ENCODE measurements at places on chromosomes 3 and 15.
A peak's percentile ranks its signal among the peaks of the same experiment; 100 is the strongest.

- DNase-seq = no peak
These were observed 220.2 kb downstream of the NTRK3 start for GRCh38 chr15:88036154-88036839.

- DNase-seq = peak; percentile 89
These were observed 20.4 kb upstream of the SATB1 start for GRCh38 chr3:18445401-18446148.

GRCh38 chr3:191331388-191331787 is 1.1 kb upstream of the UTS2B start:
- no peak for DNase-seq

DNA sequence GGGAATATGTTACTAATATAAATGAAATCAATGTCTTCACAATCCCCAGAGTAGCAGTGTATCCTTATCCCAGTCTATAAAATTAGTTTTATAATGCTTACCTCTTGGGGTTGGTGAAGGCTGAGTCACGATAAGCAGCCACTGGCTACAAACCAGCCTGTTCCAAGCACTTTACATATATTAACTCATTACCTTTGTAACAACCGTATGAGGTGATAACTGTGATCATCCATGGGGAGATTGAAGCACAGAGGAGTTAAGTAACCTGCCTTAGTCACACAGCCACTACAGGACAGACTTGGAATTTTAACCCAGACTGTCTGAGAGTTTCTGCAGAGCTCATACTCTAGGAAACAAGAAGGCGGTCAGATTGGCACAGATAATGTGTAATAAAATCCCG is 43.3 kb upstream of the MITF start:
- DNase-seq = no peak

DNA sequence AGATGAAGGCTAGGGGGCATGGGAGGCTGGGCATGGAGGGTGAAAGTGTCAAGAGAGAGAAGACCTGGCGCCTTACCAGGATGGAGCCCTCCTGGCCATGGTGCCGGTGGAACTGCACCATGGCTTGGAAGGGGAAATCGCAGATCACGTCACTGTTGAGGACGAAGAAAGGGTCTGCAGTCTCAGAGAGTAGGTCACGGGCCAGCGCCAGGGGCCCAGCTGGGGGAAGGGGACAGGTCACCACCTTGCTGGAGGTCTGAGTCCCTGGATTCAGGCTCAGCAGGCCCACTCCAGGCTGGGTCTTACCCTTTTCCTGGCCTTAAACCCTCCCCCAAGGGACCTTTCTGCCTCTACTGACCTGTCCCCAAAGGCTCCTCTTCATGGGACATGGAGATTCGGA is 855 bp downstream of the GMPPB start:
- DNase-seq = no peak

DNA sequence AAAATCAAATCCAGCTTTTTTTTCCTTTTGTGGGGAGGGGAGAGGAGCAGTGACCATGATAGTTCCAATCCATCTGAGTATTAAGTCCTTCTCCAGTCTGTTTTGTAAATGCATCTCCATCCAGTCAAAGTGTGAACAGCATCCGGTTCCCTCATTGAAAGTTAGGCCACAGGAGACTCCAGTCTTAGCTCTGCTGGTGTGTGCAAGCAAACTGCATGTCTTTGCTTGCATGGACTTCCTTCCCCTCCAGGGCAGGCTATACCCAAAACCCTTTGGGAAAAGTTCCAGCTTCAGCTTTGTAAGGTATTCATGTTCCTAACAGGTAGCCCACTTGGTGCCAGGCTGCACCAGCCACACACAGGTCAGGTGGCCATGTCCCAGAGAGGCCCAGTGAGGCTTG is 3.1 kb upstream of the MAN2C1 start:
- no peak for DNase-seq

GRCh38 chr3:26106228-26106627 is 316.3 kb downstream of the OXSM start:
- no peak for DNase-seq

- no peak for DNase-seq
These were observed 110.3 kb downstream of the MYLK start for GRCh38 chr3:123773681-123774431.

GRCh38 chr15:65836665-65837064 is 32.6 kb upstream of the RAB11A start:
- DNase-seq = no peak

DNA sequence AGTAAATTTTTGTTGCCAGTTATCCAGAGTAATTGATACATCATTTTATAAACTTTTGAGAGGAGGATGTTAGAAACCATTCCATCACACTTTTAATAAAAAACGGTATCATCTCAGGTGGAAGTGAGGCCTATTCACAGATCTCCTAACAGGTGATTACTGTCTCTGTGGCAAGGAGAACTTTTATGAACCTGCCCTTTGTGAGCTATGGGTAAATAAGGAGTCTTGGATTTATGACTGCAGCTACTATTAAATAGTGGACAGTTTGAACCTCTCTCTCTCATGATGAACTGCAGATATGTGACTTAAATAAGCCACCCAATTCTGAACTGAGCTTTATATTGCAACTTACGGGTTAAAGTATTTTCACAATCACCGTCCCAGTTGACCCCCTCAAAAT is 45.7 kb downstream of the ZFAND6 start:
- DNase-seq = no peak

- DNase-seq = no peak
These were observed 143.6 kb downstream of the USP13 start for GRCh38 chr3:179796421-179796820.

GRCh38 chr15:65303687-65304380 is 643 bp upstream of the RNU5B-1 start:
- DNase-seq = no peak

DNA sequence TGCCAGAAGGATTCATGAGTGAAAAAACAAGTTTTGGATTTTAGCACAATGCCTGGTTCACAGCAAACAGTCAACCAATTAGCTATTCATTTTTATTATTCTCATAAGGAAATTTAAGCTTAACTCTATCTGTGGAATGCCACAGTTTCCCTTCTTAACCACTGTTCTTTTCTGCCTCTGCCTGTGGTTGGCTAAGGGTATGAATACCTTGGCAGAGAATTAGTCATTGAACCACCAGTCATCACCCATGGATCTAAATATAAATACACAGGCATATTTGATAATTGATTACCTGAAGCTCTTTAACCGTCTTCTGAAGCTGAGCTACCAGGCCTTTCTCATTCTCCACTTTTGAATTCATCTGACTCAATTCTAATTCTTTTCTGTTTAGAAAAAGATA is 79.9 kb downstream of the MYH15 start:
- no peak for DNase-seq

GRCh38 chr15:29693225-29693624 is 129.0 kb downstream of the TJP1 start:
- no peak for DNase-seq

DNA sequence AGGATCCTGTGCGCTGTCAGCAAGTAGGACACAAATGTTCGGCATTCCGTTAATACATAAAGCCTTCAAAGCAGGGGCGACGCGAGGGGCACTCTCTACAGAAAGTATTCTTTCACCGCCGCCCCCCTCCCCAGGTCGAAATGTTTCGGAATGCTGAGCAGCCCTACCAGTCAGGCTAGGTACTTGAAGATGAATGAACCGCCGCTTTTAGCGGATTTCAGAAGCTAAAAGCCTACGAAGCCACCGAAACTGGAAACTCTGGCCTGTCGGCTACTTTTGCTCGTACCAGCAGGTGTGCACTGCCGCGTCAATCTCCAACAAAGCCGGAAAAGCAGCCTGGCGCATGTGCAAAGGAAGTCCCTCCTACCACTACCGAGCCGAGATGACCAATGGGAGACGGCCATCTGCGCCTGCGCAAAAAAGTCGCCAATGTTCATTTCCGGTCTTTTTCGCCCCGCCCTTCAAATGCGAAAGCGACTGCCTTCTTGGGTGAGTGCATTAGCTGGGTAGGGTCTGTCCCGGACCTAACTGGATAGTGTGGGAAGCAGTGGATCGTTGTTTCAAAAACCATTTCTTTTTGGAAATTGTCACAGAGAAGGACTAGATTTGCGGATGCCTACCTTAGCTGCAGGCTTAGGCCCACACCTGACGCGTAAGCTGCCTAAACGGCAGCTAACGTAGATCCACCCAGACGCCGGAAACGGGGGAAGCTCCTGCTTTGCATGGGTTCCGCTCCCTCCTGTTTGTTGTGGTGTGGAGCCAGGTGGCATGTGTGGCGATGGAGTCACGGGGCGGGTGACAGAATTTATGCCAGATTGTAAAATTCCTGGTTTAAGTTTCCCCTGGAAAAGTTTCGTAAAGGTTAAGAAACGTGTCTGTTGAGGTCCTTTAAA is at the start of gene WDR5B:
Gene WDR5B, minus strand, starts transcription at position 301 of the 893 bp plus-strand sequence. CDS start 534 bp downstream, outside the sequence.
- peak; percentile 96 for DNase-seq

Measured in CD4-positive, alpha-beta T cell treated with Interferon gamma for 1 hour (primary cell).